ENCODE measurements at places on chromosomes 4 and X.

GRCh38 chr4:138225477-138225876 is 16.7 kb downstream of the SLC7A11 start:
- no peak for DNase-seq

GRCh38 chr4:181007751-181008150 is 1235.5 kb upstream of the TENM3 start:
- no peak for DNase-seq

DNA sequence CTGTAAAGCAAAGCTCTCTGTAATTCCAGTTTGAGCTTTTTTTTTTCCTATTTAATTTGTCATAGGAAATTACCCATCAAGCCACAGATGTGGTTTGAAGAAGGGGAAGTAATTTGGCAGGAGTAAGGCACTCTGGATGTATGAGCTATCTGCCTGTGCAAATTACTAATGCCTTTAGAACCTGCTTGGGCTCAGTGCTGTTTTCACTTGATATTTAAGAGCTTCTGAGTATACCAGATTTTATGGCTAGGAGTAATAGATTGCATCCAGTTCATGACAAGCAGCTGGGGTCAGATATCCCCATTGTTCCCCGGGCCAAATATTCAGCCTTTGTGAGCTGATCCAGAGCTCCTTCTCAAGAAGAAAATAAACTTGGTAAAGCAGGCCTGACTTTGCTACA is 89.1 kb downstream of the DCAF8L2 start:
- DNase-seq, result peak; percentile 15

DNA sequence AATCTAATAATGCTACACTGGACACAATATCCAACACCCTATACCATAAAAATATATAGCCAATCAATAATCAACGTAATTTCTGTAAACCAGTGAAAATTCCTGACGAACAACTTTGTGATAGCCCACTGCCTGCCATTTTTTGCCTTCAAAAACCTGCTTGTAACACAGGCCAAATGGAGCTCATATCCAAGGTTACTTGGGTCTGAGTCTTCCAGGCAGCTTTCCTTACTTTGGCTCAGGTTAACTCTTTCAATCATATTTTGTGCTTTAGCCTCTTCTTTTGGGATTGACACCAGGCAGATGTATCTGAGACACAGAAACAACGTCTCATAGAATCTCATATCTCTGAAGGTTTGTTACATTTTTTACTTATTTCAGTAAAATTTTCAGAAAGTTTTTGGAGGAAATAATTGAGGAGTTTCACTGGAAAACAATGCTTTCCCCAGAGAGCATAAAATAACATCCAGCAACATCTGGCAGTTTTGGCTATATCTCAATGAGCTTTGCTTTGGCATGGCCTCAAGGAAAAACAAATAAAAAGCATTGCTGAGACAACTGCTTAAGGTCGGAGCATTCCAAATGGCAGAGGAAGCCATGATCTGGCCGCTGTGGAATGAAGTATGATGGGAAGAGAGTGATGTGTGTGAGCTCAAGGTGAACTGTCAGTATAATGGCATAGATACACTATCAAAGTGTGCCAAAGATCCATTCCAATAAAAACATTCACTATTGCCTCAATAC is 162.9 kb upstream of the SPIN4 start:
- DNase-seq, result peak; percentile 43

DNA sequence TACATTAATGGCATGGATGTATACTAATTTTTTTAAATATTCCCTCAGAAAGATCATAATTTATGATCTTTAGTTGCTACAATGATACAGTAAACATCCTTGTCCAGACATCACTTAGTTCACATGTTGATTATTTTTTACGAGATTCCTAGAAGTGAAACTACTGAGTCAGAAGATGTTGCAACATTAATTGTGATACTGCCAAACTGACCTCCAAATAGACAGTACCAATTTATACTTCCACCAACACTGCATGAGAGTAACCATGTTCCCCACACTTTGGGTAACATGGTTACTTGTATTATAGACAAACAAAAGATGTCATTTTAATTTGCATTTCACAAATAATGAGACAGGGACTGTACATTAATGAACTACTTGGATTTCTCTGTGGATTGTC is 19.6 kb downstream of the RCHY1 start:
- peak; percentile 40 for DNase-seq

GRCh38 chrX:7133050-7133440 is 14.5 kb upstream of the STS start:
- no peak for DNase-seq

GRCh38 chr4:111362941-111363361 is 740.1 kb upstream of the PITX2 start:
- DNase-seq, result no peak

DNA sequence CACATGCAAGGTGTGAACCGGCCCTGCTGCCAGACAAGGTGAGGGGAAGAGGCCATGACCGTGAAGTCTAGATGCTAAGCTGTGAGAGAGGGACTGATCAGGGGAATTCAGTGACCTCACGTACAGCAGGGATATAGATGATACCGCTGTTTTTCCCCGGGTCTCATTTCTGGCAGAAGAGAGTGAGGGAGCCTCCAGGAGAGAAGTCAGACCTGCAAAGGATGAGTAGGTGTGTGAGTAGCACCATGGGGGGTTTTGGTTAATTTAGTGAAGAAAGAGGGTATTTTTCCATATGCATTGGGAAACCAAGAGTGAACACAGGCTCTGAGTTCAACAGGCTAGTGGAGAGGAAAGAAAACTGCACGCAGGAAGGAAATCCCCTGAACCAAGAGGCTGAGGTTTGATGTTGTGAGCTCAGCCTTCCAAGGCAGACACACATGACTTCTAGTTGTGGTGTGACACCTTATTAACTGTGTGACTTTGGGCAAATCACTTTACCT is 127.6 kb upstream of the GATB start:
- DNase-seq, result no peak

GRCh38 chr4:8010618-8011017 is 71.0 kb upstream of the AFAP1 start:
- DNase-seq, result no peak

- no peak for DNase-seq
Observed at GRCh38 chrX:20437683-20438082, 171.0 kb upstream of the RPS6KA3 start.

GRCh38 chr4:71732706-71733105 is 51.2 kb downstream of the GC start:
- peak; percentile 10 for DNase-seq

DNA sequence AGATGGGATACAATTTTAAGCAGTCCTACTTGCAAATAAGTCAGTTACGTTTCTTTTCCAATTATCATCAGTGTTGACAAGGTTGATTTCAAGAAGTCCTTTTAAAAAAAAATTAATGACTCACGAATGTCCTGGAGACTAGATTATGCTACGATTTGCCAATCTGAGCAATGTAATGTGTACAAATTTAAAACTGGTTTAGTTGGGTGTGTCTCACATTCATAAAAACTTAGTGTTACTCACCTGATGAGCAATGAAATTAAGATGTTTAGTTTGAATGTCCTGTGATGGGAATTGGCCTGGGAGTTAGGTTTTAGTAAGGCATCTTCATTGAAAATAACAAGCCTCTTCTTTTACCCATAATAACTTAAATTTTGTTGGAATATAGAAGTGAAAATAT is 136.7 kb upstream of the POF1B start:
- DNase-seq, result no peak

GRCh38 chr4:165150545-165150944 is 37.9 kb upstream of the TMEM192 start:
- no peak for DNase-seq

DNA sequence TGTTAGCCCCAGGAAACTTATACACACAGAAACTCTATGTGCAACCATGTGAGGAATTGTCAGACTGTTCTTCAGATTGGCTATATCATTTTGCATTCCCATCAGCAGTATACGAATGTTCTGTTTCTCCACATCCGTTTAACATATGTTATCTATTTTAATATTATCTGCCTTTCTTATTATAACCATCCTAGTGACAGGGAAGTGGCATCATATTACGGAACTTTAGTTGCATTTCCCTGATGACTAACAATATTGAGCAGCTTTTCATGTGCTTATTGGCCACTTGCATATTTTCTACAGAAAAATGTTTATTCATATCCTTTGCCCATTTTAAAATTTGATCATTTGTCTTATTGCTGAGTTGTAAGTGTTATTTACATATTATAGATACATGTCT is 36.5 kb upstream of the IL15 start:
- DNase-seq, result peak; percentile 15

DNA sequence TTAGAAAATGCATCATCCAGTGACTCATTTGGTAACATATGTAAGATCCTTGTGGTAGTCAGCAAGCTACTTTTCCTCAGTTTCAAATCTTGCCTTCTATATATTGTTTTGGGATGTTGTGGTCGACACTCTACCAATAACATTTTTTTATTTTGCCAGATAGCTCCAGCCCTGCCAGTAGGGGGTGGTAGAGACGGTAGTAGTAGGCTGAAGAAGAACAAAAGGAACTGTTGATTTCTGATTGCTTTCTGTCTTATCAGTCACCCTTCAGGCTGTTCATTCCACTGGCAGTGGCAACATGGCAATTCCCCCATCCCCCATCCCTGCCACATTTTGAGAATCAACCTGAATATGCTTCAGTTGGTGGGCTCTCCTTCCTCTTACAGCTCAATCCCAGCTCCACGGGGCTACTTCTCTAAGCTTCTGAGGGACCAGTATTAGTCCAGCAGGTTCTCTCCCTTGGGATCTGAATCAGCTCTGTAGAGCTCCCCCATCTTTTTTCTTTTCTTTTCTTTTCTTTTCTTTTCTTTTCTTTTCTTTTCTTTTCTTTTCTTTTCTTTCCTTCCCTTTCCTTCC is 171.5 kb upstream of the VEGFC start:
- DNase-seq, result no peak

DNA sequence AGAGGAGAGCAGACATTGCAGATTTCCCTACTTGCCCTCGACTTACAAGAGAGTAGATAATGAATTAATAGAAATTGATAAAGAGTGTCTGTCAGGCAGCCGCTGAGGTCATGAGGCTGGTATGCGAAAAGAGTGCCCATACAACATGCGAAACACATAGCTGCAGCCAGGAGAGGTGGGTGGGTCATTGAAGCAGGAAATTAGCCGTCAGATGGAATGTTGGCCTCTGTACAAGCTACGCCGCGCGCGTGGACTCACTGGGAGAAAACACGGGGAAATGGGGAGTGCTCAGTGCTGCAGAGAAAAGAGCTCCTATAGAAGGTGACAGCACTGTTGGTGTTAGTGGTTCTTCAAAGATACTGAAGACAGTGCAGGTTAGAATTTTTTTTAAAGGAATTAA is 125.1 kb downstream of the RAPGEF2 start:
- peak; percentile 58 for DNase-seq

- DNase-seq, result peak; percentile 9
Observed at GRCh38 chr4:122285285-122285684, 93.5 kb upstream of the ADAD1 start.
